SJSA1 (cell line): ENCODE measurements at places on chromosomes 3 and 15. TPM values are rescaled to one million over a fixed set of nuclear protein-coding genes. Genes with fewer than 3 reads are reported as not detected.

The ARHGAP11A gene
- total RNA-seq, result 68.8 and 97.8 TPM in 2 replicates

The HRG gene
- total RNA-seq, result not detected in 2 replicates

The KIF15 gene
- 26.1 and 28.9 TPM in 2 replicates for total RNA-seq

The KNG1 gene
- not detected in 2 replicates for total RNA-seq

GRCh38 chr3:50642382-50642781 lies 25.4 kb downstream of the MAPKAPK3 start:
- no peaks in the 10 kb centered on the region for H3K27me3 ChIP-seq
- H3K36me3 ChIP-seq, result no peaks in the 10 kb centered on the region
- no peak overlapping the region for H3K4me3 ChIP-seq
- no peak for DNase-seq

- peaks cover 44% of the 10 kb centered on the region for H3K4me1 ChIP-seq
- H3K36me3 ChIP-seq, result peaks cover 19% of the 10 kb centered on the region
- no peak overlapping the region for H3K4me3 ChIP-seq
- DNase-seq, result no peak
Observed at GRCh38 chr3:152350139-152350538, 81.4 kb downstream of the MBNL1 start.

DNA sequence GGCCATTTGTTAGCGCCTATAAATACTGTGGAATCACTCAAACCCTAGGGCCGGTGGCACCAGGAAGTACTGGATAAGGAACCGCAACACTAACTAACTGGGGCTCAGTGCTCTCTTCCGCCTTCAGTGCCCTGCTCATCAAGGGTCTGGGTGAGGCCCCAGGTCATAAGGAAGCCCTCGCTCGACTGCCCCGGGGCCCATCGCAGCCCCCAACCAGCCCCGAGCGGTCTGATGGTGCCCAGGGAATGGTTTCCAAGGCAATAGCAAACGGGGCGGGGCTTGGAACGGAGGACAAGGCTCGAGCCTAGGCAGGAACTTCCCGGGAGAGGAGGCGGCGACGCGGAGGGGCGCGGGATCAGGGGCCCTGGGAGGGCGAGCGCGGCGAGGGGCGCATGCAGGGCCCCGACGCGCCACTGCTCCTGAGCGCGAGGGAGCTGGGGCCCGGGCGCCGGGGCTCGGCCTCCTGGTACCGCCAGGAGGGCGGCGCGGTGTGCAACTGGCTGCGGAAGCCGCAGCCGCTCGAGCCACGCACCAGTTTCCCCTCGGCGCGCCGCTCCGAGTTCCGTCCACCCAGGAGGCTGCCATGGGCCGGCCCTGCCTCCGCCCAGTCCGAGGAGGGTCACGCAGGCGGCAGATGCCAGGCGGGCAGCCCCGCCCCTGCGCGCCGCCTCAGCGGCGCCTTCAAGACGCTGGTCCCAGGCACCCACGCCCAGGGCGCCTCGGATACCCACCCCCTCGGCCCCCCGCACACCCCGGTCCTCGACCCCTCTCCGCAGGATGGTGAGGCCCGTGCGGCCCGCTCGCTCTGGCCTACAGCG lies at the start of gene TTLL3:
TSS of gene TTLL3 (plus strand) at position 648 of the 818 bp plus-strand sequence. CDS start 400 bp downstream, outside the sequence.
- H3K27ac ChIP-seq, result peak within 1 kb of the TSS; percentile 78
- H3K4me3 ChIP-seq, result peak within 1 kb of the TSS; percentile 47
- H3K4me1 ChIP-seq, result peaks cover 15% of the 10 kb centered on the region
- no peaks in the 10 kb centered on the region for H3K27me3 ChIP-seq
- peak; percentile 67 for DNase-seq

DNA sequence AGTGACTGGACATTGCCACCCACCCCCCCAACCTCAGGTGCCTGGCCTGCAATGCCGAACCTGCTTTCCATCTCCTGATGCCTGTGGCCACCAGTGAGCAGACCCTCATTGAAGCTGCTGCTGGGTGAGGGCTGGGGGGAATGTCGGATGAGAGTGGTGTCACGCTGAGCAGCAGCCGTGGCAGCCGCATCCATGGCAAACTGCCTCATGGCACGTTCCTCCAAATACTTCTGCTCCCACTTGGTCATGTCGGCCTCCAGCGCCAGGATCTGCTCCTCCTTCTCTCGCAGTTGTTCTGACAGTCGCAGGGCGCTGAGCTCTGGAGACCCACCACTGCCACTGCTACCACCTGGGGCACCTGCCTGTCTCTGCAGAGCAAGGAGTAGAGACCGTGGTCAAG lies 14.2 kb downstream of the AMOTL2 start:
- no peak overlapping the region for H3K4me3 ChIP-seq
- H3K36me3 ChIP-seq, result peaks cover 95% of the 10 kb centered on the region
- DNase-seq, result no peak
- no peak overlapping the region for H3K27ac ChIP-seq
- H3K4me1 ChIP-seq, result peaks cover 91% of the 10 kb centered on the region

DNA sequence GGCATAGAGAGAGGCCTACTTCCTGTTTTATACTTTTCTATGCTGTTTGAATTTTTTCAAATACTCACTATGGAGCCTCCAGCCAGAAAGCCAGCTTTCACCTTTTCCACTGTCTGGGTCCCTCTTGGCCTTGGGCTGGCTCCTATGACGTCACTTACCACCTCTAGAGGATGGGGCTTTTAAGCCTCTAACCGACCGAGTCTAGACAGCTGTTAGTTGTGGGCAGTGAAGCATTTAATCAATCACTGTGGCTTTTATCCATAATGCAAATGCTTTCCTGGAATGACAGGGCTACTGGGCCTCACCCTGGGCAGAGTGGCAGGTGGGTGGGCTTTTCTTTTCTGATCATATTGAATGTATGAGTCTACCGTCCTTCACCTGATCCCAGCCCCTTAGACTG lies 61.9 kb downstream of the LRRK1 start:
- no peak for DNase-seq
- H3K27ac ChIP-seq, result no peak overlapping the region
- H3K4me3 ChIP-seq, result no peak overlapping the region
- H3K36me3 ChIP-seq, result no peaks in the 10 kb centered on the region
- H3K4me1 ChIP-seq, result no peaks in the 10 kb centered on the region

GRCh38 chr3:51391566-51392354 lies 675 bp downstream of the RBM15B start:
- no peaks in the 10 kb centered on the region for H3K27me3 ChIP-seq
- H3K4me3 ChIP-seq, result peak overlapping the region; percentile 98

DNA sequence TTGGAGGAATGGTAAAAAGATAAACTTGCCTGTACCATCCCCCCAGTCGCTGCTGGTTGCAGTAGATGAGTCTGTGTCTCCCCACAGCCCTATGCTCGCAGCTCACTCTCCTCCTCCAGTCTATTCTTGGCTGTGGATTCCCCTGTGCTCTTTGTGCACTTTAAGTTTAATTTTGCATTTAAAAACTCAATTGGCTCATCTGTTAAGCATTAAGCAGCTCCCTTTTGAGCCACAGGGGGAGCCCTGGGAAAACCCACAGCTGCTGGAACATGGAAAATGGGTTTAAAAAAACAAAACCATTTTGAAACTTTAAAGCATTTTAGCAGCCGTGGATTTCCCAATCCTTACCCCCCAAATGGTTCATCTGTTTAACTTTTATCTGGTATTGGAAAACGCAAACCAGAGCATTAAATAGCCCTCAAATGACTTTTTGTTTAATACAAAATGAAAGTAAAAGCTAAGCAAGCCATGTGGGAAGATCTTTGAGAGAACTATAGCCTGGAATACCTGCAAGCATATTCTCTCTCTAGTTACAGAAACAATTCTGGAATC lies 536.9 kb downstream of the ZIC1 start:
- peak; percentile 83 for DNase-seq
- H3K4me3 ChIP-seq, result peak overlapping the region; percentile 23
- peaks cover 45% of the 10 kb centered on the region for H3K4me1 ChIP-seq
- no peaks in the 10 kb centered on the region for H3K27me3 ChIP-seq
- H3K27ac ChIP-seq, result peak overlapping the region; percentile 82

GRCh38 chr15:49605588-49605987 lies 15.0 kb downstream of the FAM227B start:
- H3K4me3 ChIP-seq, result no peak overlapping the region
- H3K4me1 ChIP-seq, result no peaks in the 10 kb centered on the region
- H3K27me3 ChIP-seq, result no peaks in the 10 kb centered on the region

DNA sequence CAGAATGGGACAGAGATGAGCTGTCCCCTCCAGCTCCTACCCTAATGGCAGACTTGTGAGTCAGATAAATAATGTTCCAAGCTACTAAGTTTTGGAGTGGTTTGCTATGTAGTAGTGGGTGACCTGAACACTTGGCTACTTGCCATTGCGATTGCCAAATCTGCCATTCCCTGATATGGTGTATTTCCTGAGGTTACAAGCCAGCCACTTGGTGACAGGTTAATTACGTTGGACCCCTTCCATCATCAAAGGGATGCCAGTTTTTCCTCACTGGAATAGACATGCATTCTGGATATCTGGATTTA lies 33.6 kb downstream of the MORF4L1 start:
- no peaks in the 10 kb centered on the region for H3K27me3 ChIP-seq
- no peak for DNase-seq
- H3K36me3 ChIP-seq, result peaks cover 94% of the 10 kb centered on the region
- H3K4me3 ChIP-seq, result no peak overlapping the region
- H3K27ac ChIP-seq, result no peak overlapping the region

- DNase-seq, result no peak
- no peak overlapping the region for H3K4me3 ChIP-seq
- no peaks in the 10 kb centered on the region for H3K27me3 ChIP-seq
- H3K36me3 ChIP-seq, result peaks cover 4% of the 10 kb centered on the region
- 0 out of 2 replicates have a peak, but pooled peaks cover 3% of the 10 kb centered on the region for H3K4me1 ChIP-seq
Observed at GRCh38 chr3:48614044-48614443, 4.6 kb upstream of the UQCRC1 start.

- peaks cover 2% of the 10 kb centered on the region; the same call in 1 of the 2 replicates for H3K27me3 ChIP-seq
- no peak for DNase-seq
- H3K4me3 ChIP-seq, result no peak overlapping the region
- no peaks in the 10 kb centered on the region for H3K36me3 ChIP-seq
Observed at GRCh38 chr15:92584105-92584504, 71.5 kb downstream of the FAM174B start.

DNA sequence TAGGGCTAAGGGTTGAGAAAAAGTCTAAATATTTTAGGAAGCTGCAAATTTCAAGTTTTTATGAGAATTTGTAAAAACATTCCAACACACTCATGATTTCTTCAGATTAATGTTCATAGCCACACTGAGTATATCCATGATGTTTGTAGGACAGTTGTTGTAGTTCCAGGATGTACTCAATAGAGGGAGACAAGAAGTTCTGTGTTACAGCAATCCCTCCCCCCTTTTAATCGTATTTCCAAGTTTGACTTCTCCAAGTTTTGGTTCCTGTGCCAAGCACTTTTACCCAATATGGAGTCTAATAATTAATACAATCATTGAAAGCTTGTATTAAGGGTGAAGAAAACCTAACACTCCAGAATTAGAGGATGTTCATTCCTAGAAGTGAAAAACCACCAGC lies 143.4 kb downstream of the FEZF2 start:
- no peaks in the 10 kb centered on the region for H3K4me1 ChIP-seq
- H3K36me3 ChIP-seq, result no peaks in the 10 kb centered on the region
- H3K27ac ChIP-seq, result no peak overlapping the region

GRCh38 chr3:87225659-87226058 lies 1.4 kb upstream of the CHMP2B start:
- no peak overlapping the region for H3K4me3 ChIP-seq
- no peak overlapping the region for H3K27ac ChIP-seq
- H3K36me3 ChIP-seq, result no peaks in the 10 kb centered on the region; the same call in 1 of the 2 replicates
- peaks cover 11% of the 10 kb centered on the region; the same call in 1 of the 2 replicates for H3K4me1 ChIP-seq
- DNase-seq, result no peak

DNA sequence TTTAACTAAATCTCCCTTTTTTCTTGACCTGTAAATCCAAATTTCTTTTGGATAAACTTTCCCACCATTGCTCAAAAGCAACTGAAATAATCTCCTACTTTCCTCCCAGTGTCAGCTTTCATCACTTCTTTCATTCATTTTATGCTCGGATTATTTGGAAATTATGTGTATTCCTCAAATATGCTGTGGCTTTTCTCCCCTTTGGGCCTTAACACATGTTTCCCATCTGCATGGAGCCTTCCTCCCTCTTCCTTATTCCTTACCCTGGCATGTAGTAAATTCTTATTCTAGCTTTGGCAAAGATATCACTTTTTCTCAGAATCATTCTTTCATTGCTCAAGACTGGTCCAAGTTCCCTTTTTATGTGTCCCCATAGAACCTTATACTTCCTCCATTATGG lies 41.8 kb upstream of the TUSC7 start:
- no peaks in the 10 kb centered on the region for H3K36me3 ChIP-seq
- no peaks in the 10 kb centered on the region for H3K4me1 ChIP-seq
- no peak for DNase-seq

DNA sequence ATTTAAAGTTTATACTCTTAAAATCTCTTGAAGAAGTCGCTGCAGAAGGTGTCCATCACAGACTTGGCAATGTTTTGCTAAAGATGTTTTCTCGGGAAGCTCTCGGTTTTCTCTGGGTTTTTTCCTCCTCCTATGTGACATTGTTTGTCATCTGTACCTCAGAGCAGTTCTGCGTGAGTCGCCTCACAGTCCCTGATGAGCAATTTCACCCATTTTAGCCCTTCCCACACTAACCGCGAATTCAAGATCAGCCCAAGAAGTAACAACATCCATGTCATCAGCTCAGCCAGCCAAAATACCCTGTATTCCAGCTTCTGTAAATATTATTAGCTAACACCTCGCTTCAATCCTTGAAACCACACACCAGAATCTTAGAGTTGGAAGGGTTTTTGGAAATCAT lies 224.3 kb upstream of the SETMAR start:
- H3K4me3 ChIP-seq, result no peak overlapping the region
- no peaks in the 10 kb centered on the region for H3K27me3 ChIP-seq
- no peaks in the 10 kb centered on the region for H3K36me3 ChIP-seq
- DNase-seq, result no peak
- no peak overlapping the region for H3K27ac ChIP-seq

DNA sequence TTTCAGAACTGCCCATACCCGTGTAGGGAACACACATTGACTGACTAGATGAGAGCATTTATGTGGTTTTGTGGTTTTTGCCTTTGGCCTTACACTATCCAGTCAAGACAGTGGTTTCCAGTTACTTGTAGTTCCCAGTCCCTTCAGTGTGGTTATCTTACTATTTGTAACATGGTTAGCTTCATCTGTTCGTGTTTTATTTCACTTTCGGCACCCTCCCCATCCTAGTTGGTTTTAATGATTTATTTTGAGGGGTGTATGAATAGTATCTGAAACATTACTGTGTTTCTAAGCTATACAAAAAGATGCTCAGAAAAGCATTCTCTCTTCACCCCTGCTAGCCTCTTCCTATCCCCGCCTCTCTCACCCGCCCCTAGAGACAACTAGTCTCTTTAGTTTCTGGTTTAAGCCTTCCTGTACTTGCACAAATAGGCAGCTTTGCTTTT lies 14.1 kb downstream of the LYSMD4 start:
- H3K4me3 ChIP-seq, result no peak overlapping the region
- no peaks in the 10 kb centered on the region for H3K27me3 ChIP-seq
- H3K4me1 ChIP-seq, result peaks cover 7% of the 10 kb centered on the region
- H3K27ac ChIP-seq, result no peak overlapping the region
- no peak for DNase-seq

GRCh38 chr3:179265875-179266274 lies 15.0 kb upstream of the KCNMB3 start:
- no peaks in the 10 kb centered on the region for H3K36me3 ChIP-seq
- H3K4me1 ChIP-seq, result peaks cover 6% of the 10 kb centered on the region
- H3K4me3 ChIP-seq, result no peak overlapping the region
- no peak overlapping the region for H3K27ac ChIP-seq
- H3K27me3 ChIP-seq, result no peaks in the 10 kb centered on the region

DNA sequence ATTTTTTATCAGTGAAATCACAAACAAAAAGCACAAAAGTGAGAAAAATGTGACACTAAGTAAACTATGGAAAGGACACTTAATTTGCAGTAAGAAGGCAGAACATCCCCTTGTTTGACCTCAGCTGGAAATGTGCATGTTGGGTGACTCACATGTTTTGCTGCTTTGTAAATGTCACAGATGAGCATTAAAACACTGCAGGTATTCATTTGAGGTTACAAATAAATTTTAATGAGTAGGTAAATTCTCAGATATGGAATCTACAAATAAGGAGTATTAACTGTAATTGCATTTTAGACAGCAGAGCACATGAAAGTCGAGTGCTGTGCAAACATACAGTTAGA lies 20.3 kb downstream of the CHMP2B start:
- H3K4me1 ChIP-seq, result no peaks in the 10 kb centered on the region
- H3K27me3 ChIP-seq, result no peaks in the 10 kb centered on the region
- peaks cover 6% of the 10 kb centered on the region for H3K36me3 ChIP-seq
- no peak for DNase-seq
- no peak overlapping the region for H3K4me3 ChIP-seq
